ENCODE measurements at places on chromosomes 11 and 22. TPM values are rescaled to one million over a fixed set of nuclear protein-coding genes. Genes with fewer than 3 reads are reported as not detected.

MAPK11 gene
- 23.2 TPM for total RNA-seq

PGGHG gene
- total RNA-seq = 42.1 TPM

DNA sequence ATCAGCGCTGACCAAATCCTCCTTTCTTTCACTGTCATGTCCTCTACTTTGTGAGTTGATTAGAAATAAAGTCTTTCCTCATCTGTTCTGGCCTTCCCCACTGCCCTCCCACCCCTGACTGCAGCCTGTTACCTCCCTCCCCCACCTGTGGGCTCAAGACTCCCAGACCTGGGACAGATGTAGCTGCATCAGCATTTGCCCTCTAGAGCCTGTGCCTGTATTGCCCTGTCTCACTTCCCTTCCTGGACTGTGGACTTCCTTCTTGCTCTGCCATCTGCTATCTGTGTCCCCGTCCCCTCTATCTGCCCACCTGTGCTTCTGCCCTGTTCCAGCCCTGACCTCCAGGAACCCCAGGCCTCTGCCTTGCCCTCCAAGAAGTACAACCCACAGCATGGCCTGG, 122.5 kb downstream of the GALNT18 start:
- no peak for DNase-seq

OR5B21 gene
- total RNA-seq = not detected

GRCh38 chr11:131595797-131596196, 225.4 kb downstream of the NTM start:
- no peak for DNase-seq

NNMT gene
- 597 TPM for total RNA-seq

- DNase-seq = no peak
Observed at GRCh38 chr11:44840085-44840478, 110.6 kb downstream of the TP53I11 start.

DAGLA gene
- 1.4 TPM for total RNA-seq

GRCh38 chr11:11243209-11243589, 109.9 kb downstream of the CSNK2A3 start:
- DNase-seq = peak; percentile 72

- no peak for DNase-seq
Observed at GRCh38 chr11:36500315-36500721, 9.8 kb downstream of the TRAF6 start.

GRCh38 chr11:104581246-104581980, 316.8 kb downstream of the CASP12 start:
- no peak for DNase-seq

DNA sequence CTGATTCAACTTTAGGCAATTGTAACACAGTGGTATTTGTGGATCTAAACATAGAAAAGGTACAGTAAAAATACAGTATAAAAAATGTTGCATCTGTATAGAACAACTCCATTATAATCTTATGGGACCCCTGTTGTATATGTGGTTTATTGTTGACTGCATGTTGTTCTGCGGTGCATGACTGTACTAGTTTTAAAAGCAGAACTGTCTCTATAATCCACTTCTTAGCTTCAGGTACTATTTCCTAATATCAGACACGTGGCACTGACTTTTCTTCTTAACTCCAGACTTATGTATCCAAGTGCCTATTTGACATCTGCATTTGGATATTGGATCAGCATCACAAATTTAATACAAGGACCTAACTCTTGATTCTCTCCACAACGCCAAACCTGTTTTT, 41.1 kb downstream of the PACS1 start:
- DNase-seq = no peak

GRCh38 chr11:121814962-121815361, 301.1 kb downstream of the BLID start:
- no peak for DNase-seq

DNA sequence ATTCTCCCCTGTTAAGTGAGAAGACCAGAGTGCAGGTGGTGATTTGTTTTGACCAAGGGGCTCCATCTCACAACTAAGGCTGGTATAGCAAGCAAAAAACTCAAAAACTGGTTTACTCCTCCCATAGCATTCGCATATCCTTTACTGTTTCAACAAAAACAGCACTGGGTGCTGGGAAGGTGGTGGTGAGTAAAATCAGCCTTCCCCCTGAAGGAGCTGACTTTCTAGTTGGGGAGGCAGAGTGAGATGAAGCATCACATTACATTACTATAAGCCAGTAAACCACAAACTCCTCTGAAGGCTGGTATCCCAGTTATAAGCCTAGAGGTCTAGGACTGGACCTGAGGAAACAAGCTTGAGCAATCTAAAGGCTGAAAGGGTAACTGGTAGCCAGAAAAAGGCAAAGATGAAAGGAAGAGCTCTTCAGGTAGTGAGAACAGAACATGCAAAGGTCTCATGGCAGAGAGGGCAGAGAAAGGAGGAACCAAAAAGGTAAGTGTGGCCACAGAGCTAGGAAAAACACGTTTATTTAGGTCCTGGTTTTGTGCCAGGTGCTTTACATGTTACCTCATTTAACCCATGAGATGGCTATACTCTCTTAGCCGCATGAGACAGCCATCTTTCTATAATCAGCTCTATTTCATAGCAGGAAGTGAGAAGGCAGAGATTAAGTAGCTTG, 22.3 kb downstream of the TMEM123 start:
- DNase-seq = no peak

PATE2 gene
- not detected for total RNA-seq

GRCh38 chr11:95608093-95608492, 181.5 kb downstream of the FAM76B start:
- no peak for DNase-seq

FJX1 gene
- 10.4 TPM for total RNA-seq
